ENCODE measurements at places on chromosomes 2 and 18.

DNA sequence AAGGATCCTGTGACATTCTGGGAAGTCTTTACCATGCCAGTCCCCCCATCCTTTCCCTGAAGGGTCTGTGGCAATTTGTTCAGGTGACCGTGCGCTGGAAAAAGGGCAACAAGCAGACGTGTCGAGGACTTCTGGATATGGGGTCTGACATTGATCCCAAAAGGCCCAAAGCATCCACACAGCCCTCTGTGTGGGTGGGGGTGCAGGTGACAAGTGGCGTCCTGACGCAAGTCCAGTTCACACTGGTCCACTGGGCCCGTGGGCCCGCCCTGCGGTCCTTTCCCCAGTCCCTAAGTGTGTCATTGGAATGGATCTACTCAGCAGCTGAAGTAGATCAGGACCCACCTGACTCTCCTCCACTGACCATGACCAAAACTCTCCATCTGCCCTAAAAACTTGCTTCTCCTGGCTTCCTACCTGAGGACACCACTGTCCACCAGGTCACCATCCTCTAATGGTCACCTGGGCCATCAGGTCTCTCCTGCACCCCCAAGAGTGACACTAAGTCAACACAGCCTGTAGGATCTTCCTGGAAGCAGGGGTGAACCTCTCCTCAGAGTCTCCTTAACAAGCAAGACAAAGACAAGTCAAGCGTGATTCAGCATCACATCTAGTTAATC lies 85.6 kb upstream of the SLC66A3 start:
- no peak for DNase-seq

- DNase-seq, result no peak
These were observed 468 bp downstream of the PIKFYVE start for GRCh38 chr2:208266553-208266893.

- DNase-seq, result no peak
These were observed 52.5 kb upstream of the NEDD4L start for GRCh38 chr18:57991552-57991951.

DNA sequence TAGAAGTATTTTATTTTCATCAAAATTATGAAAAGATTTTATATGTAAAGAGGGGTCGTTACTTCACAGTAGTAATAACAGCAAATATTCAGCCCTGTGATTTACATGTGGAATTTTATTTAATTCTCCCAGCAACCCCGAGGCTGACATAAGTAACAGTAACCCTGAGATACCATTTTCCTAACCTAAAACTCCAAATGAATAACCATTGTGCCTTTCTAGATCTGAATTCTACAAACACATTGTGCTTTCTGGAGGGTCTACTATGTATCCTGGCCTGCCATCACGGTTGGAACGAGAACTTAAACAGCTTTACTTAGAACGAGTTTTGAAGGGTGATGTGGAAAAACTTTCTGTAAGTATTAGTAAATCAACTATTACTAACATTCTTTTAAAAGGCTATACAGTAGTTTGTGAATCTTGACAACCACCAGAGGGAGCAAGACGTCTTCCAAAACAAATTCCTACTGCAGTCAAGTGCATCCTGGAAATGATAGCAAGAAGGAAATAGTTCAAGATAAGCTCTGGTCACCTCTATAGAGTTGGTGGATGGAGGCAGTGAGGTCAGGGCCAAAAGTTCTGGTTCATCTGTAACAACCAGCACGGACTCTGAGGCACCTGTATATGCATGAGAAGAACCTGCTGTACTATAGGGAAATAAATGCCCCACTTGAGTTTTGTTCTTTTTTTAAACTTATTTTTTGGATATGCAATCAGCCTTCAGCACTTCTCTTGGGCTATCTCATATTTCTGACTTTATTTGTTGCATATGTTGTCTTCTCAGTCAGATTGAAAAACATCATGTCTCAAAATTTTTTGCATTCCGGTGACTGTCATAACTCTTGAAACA lies 37.4 kb downstream of the ACTR2 start:
- DNase-seq, result no peak

GRCh38 chr18:9135912-9136314 lies 668 bp upstream of the ANKRD12 start:
- DNase-seq, result peak; percentile 61

GRCh38 chr18:3804336-3804735 lies 354.4 kb downstream of the TGIF1 start:
- no peak for DNase-seq

GRCh38 chr2:57726294-57726693 lies 320.3 kb upstream of the VRK2 start:
- no peak for DNase-seq

GRCh38 chr2:204268458-204268857 lies 276.8 kb upstream of the PARD3B start:
- DNase-seq, result no peak

- DNase-seq, result no peak
These were observed 36.6 kb downstream of the FEZ2 start for GRCh38 chr2:36561237-36561944.

- no peak for DNase-seq
These were observed 631.8 kb upstream of the RAB6C start for GRCh38 chr2:129347486-129348217.

DNA sequence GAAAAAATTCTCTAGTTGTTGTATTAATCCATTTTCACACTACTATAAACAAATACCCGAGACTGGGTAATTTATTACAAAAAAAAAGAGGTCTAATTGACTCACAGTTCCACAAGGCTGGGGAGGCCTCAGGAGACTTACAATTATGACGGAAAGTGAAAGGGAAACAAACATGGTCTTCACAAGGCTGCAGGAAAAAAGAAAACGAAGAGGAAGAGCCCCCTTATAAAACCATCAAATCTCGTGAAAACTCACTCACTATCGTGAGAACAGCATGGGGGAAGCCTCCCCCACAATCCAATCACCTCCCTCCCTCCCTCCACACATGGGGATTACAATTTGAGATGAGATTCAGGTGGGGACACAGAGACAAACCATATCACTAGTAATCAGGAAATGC lies 61.7 kb upstream of the SPTBN1 start:
- DNase-seq, result no peak

- no peak for DNase-seq
These were observed 554 bp downstream of the PFN4 start for GRCh38 chr2:24122366-24123194.

- no peak for DNase-seq
These were observed 462.3 kb upstream of the SALL3 start for GRCh38 chr18:78517328-78517727.

GRCh38 chr18:63775166-63775730 lies at the start of gene SERPINB7:
Gene SERPINB7, plus strand, starts transcription at chr18:63775418. Its CDS starts 6,955 bp downstream, at chr18:63782373.
- no peak for DNase-seq

DNA sequence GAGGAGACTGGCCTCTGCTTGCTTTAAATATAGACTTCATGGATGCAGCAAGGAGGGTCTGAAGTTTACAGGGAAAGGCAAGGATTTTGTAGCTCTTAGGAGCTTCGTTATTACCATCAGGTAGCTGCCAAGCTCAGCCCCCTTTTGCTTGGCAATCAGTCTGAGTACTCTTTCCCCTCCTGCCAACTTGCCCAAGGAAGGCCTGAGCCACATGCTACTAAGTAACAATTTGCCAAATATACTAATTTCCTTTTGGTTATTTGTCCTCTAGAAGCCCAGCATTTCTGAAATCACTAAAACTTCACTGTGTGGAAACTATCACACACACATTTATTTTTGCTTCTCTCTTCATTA lies 85.5 kb upstream of the ITPRID2 start:
- no peak for DNase-seq

GRCh38 chr18:12238826-12239225 lies 15.3 kb upstream of the CIDEA start:
- no peak for DNase-seq

DNA sequence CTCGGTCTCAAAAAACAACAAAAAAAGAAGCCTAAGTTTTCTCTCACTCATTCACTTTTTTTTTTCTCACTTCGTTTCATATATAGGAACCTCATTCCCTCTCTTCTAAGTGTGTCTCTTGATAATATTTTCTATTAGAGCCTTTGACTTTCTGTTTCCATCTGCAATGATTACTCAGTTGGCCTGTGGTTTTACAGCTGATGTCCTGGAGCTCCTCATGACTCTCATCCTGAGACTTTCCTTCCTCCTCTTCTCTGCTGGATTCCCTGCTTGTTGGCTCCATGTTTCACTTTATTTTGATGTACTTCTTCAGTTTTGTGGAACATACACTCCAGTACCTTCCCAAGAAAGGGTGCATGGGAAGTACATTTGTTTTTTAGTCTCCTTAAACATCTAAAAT lies 154.2 kb upstream of the GATA6 start:
- no peak for DNase-seq

GRCh38 chr2:129369437-129369836 lies 610.0 kb upstream of the RAB6C start:
- DNase-seq, result no peak

DNA sequence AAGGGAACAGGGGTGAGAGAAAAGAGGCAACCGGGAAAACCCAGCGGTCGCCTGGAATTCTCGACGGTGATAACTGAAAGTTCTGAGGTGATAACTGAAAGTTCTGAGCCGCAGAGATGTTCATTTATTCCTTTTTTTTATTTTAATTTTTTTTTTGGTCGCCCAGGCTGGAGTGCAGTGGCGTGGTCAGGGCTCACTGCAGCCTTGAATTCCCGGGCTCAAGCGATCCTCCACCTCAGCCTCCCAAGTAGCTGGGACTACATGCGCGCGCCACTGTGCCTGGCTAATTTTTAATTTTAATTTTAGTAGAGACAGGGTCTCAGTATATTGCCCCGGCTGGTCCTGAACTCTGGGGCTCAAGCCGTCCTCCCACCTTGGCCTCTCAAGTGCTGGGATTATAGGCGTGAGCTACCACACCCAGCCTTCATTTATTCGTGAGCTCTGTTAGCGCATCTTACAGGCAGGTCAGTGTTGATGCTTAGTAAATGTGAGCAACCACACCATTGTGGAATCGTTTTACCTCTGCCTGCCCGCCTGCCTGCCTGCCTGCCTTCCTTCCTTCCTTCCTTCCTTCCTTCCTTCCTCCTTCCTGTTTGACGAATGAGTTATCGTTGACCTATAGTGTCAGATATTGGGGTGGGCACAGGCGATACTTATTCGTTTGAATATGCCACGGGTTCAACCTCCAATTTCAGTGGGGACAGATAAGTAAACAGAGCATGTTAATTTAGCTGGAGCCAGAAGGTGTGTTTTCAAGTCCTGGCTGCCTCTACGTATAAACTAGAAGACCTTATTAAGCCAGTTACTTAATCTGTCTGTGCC lies 557 bp upstream of the E2F6 start:
- DNase-seq, result no peak

GRCh38 chr2:134665727-134666506 lies 52.9 kb downstream of the TMEM163 start:
- no peak for DNase-seq

DNA sequence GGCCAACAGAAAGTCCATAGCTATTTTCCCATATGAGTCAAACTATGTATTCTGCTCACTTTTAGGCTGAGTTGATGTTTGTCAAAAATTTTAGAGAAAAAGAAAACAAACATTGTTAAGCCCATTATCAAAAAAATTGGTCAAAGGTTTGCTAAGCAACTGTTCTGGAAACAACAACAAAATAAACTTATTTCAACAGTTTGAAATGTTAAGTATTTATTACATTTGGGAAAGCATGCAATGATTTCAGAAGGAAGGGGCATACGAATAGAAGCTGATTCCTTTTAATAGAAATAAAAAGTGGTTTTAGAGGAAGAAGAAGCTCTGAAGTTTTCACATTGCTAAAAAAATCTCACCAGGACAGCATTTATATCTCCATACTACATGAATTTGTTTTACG lies 1837.5 kb upstream of the CELF4 start:
- no peak for DNase-seq

- DNase-seq, result no peak
These were observed 101.0 kb downstream of the UNC80 start for GRCh38 chr2:209872675-209873074.

DNA sequence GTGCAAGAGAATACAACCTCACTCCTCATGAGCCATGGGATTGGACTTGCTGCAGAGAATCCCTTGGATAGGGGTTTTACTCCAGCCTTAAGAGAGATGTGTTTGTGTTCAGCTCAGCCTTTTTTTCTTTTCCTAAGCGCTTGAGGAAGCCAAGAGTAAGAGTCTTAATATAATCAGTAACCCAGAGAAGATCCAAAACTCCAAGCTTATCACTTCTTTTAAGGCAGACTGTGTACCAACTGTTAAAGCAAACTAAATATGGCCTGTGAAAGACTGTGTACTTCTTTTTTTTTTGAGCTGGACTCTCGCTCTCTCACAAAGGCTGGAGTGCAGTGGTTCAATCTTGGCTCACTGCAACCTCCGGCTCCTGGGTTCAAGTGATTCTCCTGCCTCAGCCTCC lies 30.4 kb downstream of the MSGN1 start:
- no peak for DNase-seq

DNA sequence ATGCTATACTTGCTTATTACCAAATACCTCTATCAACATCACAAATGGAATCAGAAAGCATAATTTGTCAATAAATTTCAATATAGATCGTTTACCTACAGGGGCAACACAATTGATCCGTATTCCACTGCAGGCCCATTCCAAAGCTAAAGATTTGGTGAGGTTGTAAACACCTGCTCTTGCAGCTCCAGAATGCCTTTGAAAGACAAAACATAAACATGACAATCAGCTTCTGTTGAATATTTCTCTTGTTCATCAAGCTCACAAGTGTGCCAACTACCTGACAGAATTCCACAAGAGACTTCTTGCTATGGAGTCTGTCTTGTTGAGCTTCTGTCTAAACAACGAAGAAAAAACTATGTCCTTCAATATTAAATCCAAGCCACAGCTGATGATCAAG lies 30.3 kb downstream of the PECR start:
- DNase-seq, result no peak

- DNase-seq, result no peak
These were observed 23.9 kb downstream of the EFR3B start for GRCh38 chr2:25065768-25066167.

All from activated gamma-delta T cell (primary cell).